ENCODE measurements at places on chromosomes 12 and 14. TPM values are rescaled to one million over a fixed set of nuclear protein-coding genes. Genes with fewer than 3 reads are reported as not detected.

SMCO2 gene
- not detected for total RNA-seq

GRCh38 chr12:130141901-130142683 is 20.2 kb upstream of the FZD10 start:
- DNase-seq: no peak

DNA sequence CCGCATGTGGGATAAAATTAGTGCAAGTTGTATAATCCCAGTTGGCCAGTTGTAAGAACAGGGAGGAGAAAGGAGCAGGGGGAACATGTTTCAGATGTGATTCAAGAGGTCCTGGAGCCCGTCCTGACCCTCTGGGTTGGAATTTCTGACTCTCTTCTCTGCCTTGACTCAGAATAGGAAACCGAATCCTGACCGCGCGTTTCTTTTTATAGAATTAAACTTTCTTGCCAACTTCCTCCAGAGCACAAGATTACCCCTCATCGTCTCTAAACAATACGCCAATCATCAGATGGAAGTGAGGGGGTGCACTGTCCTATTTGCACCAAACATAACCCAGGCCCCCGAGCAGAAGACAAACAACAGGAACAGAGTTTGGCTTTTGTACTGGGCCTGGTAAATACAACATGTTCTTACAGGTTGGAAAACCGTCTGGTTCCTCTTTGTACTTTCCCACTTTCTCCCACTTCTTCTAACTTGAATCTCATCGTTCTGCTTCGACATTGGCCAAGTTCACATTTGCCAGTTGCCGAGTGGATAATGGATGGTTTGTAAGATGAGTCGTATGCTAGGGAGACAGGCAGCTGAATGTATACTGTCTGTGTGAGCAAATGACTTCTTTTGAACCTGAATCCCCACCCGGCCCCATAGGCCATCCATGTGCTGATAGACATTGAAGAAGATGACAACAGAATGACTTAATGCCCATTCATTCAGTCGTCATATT is 42.6 kb upstream of the MED13L start:
- peak; percentile 23 for DNase-seq

DNA sequence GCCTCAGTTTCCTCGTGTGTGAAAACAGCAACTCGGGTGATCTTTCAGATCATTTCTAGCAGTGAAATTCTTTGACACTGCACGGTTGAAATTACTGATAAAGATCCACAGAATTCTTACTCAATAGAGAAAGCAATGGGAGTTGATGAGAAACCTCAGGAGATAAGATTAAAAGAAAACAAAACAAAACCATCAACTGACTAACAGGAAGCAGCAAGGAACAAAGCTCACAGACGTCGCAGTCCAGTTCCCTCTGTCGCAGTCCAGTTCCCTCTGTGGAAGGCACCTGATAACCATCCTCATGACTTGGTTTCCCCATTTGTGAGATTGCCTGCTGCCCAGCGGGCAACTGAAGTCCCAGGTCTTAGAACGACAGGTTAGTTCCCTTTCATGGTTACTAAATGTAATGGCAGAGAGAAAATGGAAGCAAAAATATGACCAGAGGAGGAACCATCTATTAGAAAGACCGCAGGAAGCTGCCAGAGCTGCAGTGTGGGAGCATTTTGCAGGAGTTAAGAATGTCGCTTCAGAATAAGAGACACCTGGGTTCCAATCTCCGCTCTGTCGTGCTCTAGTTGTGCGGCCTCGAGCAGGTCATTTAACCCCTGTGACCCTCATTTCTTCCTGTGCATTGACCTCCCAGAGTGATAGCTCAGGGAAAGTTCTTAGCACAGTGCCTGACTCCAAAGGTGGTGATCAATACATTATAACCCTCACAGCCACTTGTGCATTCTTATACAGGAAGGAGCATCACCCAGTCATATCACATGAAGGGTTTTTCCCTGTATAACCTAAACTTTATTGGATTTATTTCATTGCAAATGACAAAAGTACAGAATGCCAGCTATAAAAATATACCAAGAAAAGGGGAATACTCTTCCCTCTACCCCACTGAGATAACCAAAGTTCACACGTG is 5.1 kb upstream of the MED13L start:
- DNase-seq: no peak

FBRSL1 gene
- 82.0 TPM for total RNA-seq

SYT1 gene
- not detected for total RNA-seq

- DNase-seq: no peak
Measured at GRCh38 chr14:104542871-104543830, 36.4 kb upstream of the C14orf180 start.

DNA sequence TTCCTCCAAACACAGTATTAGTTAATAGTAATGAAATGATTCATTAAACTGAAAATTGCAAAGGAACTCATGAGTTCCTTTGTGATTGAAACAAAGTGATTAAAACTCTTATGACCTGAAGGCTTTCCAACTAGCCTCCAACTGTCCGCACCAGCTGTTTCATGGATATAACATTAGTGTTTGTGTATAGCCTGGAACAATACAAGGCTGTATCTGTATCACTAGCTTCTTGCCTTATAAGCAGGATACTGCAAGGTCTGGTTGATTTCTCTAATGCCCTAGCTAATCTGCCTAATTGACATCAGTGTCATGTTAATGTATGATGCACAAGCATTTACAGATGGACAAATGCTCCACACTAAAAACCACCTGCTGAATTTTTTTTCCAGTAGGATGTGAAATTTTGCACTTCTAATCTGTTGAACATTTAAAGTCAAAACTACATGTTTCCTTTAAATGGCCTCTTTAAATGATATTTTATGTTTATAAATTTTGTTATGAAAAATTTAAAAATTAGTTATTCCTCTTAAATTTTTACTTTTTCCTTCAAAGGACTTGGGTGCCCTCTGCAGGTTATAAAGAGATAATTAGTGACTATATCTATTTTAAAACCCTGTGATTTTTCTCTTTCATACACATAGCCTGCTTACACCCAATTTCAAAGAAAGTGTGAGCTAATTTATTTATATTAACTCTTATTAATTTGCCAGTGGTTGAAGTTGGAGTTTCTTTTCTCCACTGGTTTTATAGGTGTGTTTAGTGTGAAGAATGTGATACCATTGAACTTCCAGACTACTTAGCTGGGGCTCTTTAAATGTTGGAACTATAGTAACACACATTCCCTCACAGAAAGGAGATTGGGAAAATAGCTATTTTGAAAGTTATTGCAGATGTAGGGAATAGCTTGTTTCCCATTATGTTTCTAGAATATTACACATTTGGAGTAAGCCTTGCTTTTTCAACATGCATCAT is 25.4 kb downstream of the AP5M1 start:
- no peak for DNase-seq

GRCh38 chr12:57476993-57477709 is 2.5 kb downstream of the ARHGAP9 start:
- peak; percentile 38 for DNase-seq

HOXC5 gene
- not detected for total RNA-seq

DNA sequence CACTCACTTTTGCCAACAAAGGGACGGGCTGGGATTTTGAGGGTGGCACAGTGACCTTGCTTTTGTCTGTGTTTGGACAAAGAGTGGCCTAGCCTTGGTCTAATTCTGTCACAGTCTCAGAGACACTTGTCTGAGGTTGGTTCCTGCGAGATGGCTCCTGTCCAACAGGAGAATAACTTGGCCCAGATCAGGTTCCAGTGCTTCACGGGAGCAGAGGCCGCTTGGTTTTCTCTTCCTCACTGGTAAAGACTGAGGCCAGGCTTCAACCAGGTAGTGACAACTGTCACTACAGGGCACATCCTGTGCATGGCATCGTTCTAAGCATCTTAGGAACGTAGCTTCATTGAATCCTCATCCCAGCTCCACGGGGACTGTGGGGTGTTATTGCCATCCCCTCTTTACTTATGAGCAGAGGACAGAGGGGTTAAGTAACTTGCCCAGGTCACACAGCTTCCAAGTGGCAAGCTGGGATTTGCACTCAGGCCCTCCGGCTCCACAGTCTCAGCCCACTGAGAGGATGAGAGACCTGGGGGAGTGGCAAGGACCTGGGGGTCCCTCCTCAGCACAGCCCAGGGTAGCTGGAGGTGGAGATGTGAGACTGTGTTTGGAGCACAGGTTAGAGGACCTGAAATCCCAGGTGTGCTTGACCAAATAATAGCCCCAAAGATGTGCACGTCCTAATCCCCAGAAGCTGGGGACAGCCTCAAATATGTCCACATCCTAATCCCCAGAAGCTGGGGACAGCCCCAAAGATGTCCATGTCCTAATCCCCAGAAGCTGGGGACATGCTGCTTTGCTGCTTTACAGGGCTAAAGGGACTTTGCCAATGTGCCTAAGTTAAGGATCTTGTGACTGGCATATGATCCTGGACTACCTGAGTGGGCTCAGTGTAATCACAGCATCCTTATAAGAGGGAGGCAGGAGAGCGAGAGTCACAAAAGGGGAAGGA is 179.2 kb upstream of the RTL1 start:
- no peak for DNase-seq
